Activated T-helper 1 cell treated with anti-CD3 and anti-CD28 coated beads, Interleukin-2, amount 50 U/mL, for 16 hours (primary cell): ENCODE measurements at places on chromosomes 6 and 20.
A peak's percentile ranks its signal among the peaks of the same experiment; 100 is the strongest.

DNA sequence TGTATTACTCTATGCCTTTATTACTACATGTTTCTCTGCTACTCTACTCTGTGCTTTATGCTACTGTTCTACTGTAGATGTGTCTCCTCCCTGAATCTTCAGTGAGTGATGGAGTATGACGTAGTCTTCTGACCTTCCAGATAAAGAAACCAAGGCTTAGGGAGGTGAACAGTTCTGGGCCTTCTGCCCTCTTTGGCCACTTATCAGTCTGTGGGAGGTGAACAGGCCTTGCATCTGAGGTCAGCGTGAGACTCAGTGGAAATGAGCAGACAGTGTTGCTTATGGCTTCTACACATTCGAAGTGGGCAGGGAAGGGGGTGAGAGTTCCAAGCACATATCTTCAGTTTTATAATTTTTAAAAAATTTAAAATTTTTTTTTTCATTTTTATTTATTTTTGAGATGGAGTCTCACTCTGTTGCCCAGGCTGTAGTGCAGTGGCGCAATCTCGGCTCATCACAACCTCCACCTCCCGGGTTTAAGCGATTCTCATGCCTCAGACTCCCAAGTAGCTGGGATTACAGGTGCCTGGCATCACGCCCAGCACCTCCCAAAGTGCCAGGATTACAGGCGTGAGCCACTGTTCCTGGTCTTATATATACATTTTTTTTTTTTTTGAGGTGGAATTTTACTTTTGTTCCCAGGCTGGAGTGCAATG is 24.2 kb downstream of the MYBL2 start:
- no peak for DNase-seq

DNA sequence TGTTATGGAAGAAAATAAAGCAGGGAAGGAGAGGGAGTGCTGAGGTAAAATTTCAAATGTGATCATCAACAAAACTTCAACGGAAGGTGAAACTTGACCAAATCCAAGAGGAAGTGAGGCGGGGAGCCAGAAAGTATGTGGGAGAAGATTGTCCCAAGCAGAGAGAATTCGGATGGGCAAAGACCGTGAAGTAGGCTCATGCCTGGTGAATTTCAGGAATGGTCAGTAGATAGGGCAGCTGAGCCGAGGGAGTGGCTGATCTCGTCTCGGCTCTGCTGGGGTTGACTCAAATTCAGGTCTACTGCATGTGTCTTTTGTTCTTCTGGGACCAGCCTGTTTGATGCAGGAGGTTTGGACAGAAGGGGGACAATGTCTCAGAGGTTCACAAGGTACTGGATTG is 7.0 kb upstream of the CSNK2A1 start:
- no peak for DNase-seq

- DNase-seq: no peak
Observed at GRCh38 chr6:6975459-6976111, 132.2 kb upstream of the RREB1 start.

DNA sequence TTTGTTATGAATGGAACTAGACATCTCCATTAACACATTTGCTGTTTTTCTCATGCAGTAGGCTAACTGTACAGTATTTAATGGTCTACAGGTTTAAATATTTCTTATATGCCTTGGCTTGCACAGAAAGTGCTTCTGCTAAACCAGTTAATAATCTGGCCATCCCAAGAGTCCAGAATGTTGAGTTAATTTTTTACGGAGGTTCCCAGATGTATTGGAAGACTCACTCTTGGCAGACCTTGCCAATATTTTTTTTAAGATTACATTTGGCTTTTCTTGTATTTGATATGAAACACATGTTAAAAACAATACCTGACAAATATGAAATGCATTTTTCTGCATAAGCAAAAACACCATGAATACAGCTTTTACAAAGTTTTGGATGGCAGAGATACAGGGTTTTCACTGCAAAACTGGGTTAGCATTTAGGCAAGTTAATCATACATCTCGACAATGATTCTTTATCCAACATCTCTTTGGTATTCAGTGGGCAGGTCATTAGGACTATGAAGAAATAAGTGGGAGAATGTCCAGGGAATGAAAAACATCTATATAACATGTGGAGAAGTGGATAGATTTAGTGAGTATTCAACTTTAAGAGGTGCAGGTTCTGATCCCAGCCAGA is 94.0 kb downstream of the SGK1 start:
- no peak for DNase-seq

GRCh38 chr6:15327271-15327670 is 81.4 kb downstream of the JARID2 start:
- DNase-seq: no peak

GRCh38 chr6:100268326-100268725 is 196.4 kb downstream of the SIM1 start:
- DNase-seq: no peak

GRCh38 chr20:53582574-53583351 is 10.9 kb downstream of the ZNF217 start:
- DNase-seq: peak; percentile 30

GRCh38 chr6:5184878-5185277 is 75.9 kb downstream of the LYRM4 start:
- DNase-seq: no peak

- no peak for DNase-seq
Observed at GRCh38 chr20:36887752-36888090, 11.8 kb downstream of the TLDC2 start.

DNA sequence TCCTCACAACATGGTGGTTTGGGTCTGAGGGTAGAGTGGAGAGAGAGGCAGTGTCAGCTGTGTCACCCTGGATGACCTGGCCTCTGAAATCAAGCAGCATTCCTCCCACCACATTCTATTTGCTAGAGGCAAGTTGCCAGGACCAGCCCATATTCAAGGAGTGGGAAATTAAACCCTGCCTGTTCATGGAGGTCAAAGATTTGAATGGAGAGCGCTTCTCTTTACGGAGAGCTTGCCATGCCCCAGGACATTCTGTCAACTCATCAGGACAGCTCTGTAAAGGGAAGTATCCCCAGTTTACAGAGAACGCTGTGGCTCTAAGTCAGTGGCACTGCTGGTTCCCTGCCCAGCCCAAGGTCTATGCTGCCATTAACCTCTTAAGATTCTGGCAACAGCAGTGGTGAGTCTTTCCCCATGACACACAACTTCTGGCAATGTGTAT is 90.0 kb upstream of the INSM1 start:
- DNase-seq: no peak

- no peak for DNase-seq
Observed at GRCh38 chr20:5433352-5433751, 116.6 kb upstream of the PROKR2 start.

GRCh38 chr6:74597840-74598239 is 608.0 kb downstream of the COL12A1 start:
- no peak for DNase-seq

GRCh38 chr6:105384004-105384403 is 18.9 kb downstream of the PREP start:
- DNase-seq: no peak

DNA sequence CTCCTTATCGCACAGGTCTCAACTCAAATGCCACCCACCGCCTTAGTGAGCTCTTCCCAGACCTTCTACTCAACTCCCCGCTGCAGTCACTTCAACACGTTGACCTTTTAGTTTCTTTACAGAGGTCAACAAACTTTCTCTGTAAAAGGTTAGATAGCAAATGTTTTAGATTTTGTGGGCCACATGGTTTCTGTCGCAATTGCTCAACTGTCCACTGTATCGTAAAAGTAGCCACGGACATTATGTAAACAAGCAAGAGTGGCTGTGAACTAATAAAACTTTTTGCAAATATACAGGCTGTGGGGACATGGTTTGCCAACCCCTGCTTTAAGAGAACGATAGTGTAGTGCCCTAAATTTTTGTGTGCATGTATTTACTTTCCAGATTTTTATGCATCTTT is 247.6 kb upstream of the TSHZ2 start:
- no peak for DNase-seq
